ENCODE measurements at places on chromosomes 6 and 20. TPM values are rescaled to one million over a fixed set of nuclear protein-coding genes. Genes with fewer than 3 reads are reported as not detected.

The TRIM15 gene
- not detected for total RNA-seq

The RMND1 gene
- 19.3 TPM for total RNA-seq

The E2F3 gene
- 20.0 TPM for total RNA-seq

The CRISP3 gene
- total RNA-seq: 0.48 TPM

The FHL5 gene
- total RNA-seq: not detected

Measured in PC-9 (cell line).